ENCODE measurements at places on chromosomes 16 and 17. TPM values are rescaled to one million over a fixed set of nuclear protein-coding genes. Genes with fewer than 3 reads are reported as not detected.

DNA sequence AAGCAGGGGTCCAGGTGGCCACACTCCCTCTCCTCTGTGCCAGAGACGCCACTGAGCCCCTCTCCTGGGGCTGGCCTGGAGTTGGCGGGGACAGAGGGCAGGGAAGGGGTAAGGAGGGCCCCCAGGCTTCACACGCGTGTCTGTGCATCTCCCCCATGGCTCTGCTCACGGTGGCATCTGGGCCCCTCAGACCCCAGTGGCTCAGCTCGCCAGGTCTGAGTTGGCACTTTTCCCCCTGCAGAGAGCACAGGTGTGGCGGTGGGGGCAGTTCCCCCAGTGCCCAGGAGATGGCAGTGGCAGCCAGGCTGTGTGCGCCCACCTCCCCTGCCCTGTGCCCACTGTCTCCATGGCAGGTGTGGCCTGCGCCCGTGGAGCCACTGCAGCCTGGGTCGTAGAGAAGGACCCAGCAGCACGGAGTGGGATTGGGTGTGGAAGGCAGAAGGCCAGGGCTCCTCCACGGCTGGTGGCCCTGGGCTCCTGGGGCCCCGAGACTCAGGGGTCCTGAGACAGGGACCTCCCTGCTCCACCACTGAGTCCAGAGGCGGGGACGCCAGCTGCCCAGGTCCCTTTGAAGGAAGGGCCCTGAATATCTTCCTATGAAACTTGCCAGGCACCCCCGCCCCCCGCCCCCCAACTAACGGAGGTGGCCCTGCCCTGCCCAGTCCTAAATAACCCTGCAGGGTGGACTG is 4.3 kb upstream of the APRT start:
- peak; percentile 57 for DNase-seq

- DNase-seq, result no peak
Measured at GRCh38 chr17:74578979-74579378, 11.7 kb upstream of the CD300H start.

Gene MRC2
- total RNA-seq, result 18.1 TPM

DNA sequence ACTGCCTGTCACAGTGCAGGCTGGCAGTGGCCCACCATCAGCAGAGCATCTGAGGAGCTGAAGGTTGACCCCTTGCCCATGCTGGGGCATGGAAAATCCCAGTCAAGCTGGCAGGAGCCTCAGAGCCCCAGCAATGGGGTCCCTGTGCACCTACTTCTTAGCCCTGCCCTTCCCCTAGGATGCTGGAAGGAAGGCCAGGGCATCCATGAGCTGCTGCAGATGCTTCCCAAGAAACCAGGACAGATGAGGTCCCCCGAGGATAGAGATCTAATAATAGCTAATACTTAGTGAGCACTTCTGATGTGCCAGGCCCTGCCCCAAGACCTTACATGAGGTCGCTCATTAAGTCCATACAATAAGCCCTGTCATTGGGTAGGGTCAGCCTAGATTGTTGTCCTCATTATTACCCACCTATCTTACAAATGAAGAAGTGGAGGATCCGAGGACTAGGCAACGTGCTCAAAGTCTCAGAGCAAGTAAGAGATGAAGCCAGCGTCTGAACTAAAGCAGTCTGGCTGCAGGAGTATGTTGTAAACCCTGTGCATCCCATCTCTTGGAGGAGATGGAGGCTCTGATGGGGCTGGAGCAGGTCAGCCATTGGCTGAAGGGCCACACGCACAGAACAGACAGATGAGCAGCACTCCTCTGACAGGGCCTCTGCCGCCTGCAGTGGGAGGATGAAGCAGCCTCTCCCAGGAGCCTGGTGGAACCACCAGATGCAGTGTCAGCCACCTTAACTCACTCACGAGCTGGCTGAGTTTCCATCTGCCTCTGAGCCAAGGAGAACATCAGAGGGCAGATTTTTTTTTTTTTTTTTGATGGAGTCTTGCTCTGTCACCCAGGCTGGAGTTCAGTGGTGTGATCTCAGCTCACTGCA is 175.4 kb downstream of the WSCD1 start:
- DNase-seq, result no peak

DNA sequence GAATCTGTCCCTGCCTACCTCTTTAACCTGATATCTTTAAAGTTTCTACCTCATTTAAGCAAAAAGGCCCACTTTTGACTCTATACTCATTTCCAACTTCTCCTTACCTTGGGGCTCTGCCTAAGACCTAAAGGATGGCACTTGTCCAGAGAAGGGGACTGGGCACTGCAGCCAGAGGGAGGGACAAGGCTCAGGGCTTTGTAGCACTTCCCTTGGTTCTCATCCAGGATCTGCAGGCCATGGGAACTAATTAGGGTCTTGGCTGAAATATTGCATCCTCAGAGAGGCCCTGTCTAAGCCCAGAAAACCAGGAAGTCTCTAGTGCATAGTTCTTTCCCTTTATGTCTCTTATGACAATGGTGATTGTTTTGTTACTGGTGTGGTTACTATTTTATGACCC is 37.3 kb downstream of the IRX5 start:
- no peak for DNase-seq

DNA sequence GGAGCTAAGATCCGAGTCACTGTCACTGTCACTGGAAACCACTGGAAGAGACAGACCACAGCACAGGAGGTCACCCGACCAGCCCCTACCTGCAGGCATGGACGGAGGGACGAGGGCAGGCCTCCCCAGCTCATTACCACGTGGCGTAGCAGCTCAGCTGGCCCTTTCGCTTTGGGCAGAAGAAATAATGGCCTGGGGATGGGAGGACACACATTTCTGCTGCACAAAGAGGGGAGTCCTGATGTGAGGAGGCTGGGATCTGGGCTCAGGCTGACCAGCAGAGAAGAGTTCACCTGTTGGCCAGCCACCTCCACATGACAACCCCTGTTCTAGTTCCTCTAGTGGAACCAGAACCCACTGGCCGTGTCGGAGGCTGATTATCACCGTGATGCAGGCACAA is 38.2 kb upstream of the DOC2B start:
- no peak for DNase-seq

Gene SALL1
- total RNA-seq, result not detected

- DNase-seq, result no peak
Measured at GRCh38 chr17:4945944-4946280, 2.4 kb downstream of the PFN1 start.

- DNase-seq, result no peak
Measured at GRCh38 chr16:86083382-86084002, 184.5 kb downstream of the IRF8 start.

GRCh38 chr17:2124391-2124790 is 69.5 kb downstream of the HIC1 start:
- no peak for DNase-seq

DNA sequence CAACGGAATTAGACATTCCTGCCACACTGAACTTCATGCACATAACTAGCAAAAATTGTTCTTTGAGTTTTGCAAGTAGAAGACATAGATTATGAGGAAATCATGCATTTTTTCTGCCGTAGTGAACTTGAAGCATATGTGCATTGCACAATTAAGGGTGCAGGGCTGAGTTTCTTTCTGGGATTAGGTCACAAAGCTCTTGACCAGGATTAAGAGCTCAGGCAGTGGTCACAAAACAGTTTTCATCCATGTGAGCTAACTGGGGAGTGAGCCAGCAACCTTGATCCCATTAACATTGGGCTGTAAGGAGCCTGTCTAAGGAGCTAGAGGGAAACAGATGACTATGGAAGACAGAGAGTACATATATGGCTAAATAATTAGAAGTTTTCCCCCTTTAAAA is 143.7 kb downstream of the PMP22 start:
- no peak for DNase-seq

Gene GRB7
- 5.1 TPM for total RNA-seq

DNA sequence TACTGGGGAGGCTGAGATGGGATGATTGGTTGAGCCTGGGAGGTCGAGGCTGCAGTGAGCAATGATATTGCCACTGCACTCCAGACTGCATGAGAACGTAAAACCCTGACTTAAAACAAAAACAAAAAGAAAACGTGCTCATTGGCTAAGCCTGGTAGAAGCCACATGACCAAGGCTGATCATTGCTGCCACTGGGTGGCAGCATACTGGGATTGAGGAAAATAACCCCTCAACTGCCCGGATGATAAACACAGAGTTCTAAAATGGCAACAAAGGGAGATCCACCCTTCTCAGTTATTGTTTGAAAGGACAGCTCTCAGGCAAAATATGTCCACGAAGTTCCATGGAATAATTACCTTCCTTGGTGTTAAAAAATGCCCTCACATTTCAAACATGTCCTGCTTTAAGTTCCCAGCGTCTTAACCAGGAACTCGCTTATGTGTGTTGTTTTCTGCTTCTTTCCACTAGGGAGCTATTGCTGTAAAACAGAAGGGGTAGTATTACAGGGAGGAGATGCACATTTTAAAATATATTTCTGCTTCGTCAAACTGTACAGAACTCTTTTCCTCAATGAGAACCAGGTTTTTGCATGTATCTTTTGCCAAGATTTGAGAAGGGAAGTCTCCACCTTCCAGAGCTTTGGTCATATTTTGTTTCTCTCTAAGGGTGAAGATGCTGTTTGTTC is 675.3 kb downstream of the MAF start:
- peak; percentile 62 for DNase-seq

DNA sequence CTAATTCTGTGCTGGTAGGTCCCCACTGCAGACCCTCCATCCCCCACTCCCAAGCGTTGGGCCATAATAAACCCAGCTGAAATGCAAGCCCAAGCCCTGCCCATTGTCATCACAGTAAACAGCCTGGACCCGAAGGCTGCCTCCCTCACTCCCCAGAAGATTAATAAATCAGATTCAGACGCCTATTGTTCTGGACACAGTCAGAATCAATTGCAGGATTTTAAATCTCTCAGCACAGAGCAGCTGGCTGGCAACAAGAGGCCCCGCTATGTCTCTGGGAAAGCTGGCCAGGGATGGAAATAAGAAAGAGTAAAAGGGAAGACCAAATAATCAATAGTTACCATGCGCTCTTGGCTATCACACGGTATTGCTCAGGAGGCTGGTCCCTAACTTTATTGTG is 93.9 kb downstream of the C17orf67 start:
- no peak for DNase-seq

GRCh38 chr16:87955302-87956097 is 4.3 kb downstream of the BANP start:
- DNase-seq, result no peak

DNA sequence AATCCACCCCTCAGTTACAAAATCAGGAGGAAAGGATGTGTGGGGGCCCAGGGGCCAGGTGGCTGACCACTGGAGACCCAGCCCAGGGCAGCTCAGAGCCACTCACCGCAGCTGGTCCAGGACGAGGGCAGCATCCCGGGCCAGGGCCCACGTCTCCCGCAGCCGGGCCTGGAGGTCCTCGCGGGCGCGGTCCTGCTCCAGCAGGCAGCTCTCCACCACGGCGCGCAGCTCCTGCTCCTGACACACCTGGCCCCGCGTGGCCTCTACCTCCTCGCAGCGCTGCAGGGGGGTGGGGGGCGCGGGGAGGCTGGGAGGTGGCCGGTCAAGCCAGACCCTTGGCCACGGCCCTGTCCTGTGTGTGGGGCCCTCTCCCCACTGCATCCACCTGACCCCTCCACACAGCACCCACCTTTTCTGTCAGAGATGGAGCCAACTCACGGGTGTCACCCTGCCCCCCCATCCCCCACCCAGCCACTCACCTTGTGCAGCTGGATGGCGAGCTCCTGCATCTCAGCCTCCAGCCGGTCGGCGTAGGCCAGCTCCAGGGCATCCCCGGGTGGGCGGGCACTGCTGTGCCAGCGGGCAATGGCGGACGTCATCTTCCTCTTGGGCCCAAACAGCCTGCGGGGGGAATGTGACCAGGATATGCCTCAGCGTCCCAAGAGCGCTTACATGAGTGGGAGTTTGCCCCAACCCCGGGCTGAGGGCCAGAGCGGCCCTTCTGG is 5.1 kb downstream of the NUDT16L1 start:
- no peak for DNase-seq
